Activated naive CD8-positive, alpha-beta T cell treated with anti-CD3 and anti-CD28 coated beads, Interleukin-2, amount 50 U/mL, for 24 hours (primary cell): ENCODE measurements at places on chromosomes 5 and 9.

- no peak for DNase-seq
These were observed 1640.9 kb upstream of the C9orf72 start for GRCh38 chr9:29214154-29214689.

GRCh38 chr5:74140409-74140808 is 500.1 kb downstream of the ENC1 start:
- DNase-seq, result no peak

DNA sequence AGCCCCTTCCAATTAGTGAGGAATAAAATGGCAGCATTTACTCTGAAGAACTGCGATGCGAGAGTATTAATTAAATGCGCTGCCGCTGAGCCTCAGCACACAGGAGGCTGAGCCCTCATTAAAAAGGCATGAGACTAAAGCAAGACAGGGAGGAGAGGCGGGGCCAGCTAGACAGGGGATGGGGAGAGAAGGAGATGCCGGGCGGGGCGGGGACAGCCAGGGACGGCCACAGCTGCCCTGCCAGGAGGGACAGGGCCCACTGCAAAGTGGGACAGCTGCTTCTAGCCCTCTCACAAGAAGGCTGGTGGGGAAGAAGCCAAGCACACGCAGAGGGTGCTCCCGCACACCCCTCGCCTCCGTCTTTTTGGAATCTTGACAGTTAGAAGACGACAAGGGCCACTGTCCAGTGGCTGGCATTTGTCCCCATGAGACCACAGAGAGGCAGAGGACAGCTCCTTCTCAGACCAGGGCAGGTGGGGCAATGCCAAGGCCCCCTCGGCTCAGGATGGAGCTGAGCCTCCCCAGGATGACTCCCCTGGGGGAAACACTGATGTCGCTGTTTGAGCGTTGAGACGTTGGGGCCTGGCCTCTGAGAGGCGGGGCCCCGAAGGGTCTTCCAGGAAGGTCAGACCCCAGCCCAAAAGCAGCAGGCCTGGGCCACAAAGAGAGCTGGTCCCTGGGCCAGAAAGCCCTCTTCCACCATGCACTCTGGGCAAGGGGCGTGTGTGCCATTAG is 26.9 kb downstream of the ADAMTS2 start:
- no peak for DNase-seq

DNA sequence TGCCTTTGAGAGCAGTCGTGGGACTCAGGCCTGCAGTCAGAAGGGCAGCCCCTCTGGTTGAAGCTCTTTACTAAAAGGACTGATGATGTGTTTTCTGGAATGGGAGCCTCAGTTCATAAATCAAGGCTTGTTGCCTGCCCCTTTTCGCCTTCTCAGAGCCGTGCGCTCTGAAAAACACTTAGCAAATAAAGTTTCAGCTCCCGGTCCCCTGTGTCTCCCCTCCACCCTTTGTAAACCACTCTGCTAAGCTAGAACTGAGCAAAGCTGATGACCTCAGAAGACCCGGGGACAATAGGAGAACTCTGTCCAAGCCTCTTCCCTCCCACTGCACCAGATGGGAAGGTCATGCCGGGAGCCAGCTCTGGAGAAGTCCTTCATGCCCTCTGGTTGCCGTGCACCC is 39.3 kb upstream of the ADRA1B start:
- DNase-seq, result no peak

DNA sequence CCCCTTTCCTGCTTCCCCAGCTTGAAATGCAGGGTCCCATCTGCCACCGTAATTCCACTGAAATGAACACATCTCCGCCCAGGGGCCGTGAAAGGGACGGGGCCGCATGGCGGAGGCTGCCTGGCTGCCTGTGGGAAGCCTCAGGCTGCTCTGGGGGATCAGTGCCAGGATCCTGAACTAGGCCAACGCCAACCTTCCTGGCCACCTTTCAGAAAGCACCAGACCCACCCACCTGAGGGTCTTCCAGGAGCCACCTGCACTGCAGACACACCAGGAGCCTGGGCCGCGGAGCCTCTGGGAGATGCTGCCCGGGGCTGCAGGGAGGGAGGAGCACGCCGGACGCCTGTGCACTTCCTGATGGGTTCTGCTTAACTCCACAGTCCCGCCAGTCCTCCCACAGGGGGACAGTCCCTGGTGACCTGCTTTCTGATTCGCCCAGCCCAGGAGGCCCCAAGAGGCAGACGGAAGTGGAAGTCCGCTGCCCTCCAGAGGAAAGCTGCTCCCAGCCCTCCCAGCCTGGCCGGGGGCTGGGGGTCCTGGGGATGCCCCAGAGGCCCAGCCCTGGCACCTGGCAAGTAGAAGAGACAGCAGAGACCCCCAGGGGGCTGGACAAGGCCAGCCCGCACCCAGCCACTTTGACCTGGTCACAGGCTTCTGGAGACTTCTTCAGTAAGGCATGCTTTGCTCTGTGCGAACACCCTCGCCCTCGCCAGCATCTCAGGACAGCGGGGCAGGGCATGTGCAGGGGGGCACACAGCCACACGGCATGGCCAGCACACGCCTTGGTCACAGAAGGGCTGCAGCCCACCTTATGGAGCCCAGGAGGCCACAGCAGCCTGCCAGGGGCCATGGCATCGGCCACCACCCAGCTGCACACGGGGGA is at the start of gene CARD9:
TSS of gene CARD9 (minus strand) at position 370 of the 883 bp plus-strand sequence. CDS start 1,591 bp downstream, outside the sequence.
- no peak for DNase-seq

DNA sequence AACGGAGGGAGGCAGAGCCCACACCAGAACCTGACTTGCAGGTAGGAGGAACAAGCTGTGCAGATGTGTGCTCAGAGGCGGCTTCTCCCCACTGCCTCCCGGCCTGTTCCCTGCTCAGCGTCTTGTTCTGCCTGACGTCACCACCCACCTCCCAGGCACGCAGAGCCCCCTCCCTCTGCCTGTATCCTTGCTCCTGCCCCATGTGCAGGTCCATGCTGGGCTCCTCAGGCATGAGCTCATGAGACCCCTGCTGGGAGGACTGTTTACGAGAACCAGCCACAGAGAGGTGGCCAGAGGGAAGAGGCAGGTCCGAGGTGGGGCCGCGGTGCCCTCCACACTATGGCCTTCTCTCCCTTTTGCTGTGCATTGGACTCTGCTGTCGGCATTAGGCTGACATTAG is 45.5 kb downstream of the SLC6A3 start:
- DNase-seq, result no peak

DNA sequence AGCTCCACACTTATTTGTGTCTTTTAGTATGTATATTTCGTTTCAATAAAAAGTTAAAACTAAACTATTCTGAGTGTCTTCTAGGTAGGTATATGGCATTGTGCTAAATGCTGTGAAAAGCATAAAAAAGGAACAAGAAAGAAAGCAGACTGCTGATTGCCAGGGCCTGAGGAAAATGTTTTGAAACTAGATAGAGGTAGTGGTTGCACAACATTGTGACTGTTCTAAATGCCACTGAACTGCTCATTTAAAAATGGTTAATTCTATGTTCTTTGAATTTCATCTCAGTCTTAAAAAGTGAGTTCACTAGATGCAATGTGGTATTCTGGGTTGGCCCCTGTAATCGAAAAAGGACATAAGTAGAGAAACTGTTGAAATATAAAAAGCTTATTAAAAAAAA is 2.6 kb upstream of the ALAD start:
- DNase-seq, result no peak

GRCh38 chr5:169131616-169132301 is 169.2 kb downstream of the SLIT3 start:
- no peak for DNase-seq

DNA sequence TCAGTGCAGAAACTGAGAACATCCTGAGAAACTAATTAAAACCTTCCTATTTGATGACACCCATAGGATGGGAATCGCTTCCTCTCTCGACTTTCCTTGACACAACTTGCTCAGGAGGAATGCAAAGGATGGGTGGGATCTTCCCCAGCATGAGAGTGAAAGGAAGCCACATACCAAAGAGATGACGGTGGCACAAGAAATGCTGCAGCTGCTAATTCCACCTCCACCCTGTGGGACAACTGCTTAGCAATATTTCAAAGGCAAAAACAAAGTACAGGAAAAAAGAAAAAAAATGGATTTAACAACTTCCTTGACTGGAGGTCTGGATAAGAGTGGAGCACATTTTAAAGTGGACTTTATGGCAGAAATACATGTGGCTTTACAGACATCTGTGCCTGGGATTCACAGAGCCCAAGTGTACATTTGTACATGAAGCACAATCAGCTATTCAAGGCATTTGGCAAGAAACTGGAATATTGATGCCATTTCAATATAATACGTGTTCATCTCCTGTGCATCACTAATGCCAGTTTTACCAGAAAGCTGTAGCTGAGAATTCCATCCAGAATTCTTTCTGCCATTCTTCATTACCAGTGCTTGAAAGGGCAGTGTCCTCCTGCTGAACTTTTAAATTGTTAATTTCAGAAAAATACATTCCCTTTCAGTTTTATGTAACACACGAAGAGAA is 359.2 kb upstream of the ACTBL2 start:
- no peak for DNase-seq

DNA sequence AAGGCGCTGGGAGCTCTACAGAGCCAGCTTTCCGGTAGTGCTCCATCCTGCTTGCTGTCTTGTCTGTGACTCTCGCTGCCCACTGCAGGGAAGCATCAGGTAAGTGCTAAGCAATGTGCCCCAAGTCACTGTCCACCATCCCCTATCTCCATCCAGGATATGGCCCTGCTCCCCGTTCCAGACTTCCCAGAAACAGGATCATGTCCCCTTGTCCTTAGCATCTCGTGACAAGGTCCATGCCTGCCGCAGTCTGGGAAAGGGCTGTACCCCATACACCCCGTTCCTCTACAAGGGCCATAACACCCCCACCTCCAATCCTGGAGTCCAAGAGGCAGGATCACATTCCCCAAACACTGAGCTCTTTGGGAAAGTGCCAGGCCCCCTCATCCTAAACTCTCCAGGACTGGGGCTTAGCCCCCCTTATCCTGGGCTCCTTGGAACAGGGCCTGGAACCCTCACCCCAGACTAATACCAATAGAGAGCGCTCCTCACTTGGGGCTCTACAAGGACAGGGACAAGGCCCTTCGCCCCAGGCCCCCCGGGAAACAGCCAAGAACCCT is 566 bp downstream of the RPP25L start:
- DNase-seq, result no peak

GRCh38 chr9:80811003-80811402 is 878.3 kb downstream of the TLE1 start:
- no peak for DNase-seq

- DNase-seq, result no peak
These were observed 167.8 kb upstream of the MVB12B start for GRCh38 chr9:126158588-126159429.

DNA sequence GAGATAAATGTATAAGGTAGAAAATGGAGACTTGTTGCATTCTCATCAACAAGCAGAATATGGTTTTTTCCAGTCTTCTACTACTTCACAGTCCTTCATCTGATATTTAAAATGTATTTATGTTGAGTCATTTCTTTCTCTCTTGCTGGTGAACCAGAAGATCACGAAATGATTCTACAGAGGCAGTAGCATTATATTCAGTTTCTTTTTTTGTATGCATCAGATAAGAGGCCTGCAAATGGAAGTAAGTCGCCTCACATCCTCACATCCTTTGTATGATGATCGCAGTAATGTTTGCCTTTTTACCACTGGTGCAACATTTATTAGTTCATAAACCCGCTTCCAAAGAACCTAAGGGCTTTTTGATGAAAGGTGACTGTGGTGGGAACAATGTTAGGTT is 22.1 kb upstream of the IL13 start:
- no peak for DNase-seq

- no peak for DNase-seq
These were observed 87.4 kb downstream of the TEK start for GRCh38 chr9:27196383-27196782.

GRCh38 chr5:175778951-175779503 is 92.4 kb upstream of the CPLX2 start:
- DNase-seq, result no peak

- DNase-seq, result peak; percentile 58
These were observed 133.3 kb upstream of the RAI14 start for GRCh38 chr5:34522599-34523386.

GRCh38 chr5:31682851-31683250 is 43.9 kb downstream of the PDZD2 start:
- no peak for DNase-seq

DNA sequence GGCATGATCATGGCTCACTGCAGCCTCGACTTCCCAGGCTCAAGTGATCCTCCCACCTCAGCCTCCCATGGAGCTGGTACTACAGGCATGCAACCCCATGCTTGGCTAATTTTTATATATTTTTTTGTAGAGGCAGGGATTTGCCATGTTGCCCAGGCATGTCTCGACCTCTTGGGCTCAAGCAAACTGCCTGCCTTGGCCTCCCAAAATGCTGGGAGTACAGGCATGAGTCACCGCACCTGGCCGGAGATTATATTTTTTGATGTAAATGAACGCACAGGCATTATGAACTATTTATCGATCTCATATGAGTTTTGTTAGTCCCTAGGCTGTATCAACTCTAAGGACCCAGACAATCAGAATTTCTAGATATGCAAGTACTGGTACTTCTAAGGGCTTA is 25.5 kb upstream of the CEP120 start:
- DNase-seq, result no peak

DNA sequence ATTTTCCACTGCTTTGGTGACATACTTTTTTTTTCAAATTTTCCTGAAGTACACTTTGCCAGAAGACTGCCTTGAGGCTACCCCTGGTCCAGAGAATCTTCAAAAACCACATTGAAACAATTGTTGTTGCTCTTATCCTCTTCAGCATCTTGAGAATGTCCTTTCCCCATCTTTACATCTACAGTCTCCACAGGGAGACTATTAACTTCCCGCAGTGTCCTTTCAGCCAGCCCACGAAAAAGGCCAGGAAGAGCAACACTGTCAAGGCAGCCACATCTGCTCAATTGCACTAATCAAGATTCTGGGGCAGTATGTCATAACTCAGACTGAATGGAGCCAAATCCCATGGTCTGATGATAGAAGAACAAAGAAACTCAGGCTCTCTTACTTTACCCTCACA is 148.3 kb downstream of the ENC1 start:
- DNase-seq, result no peak

DNA sequence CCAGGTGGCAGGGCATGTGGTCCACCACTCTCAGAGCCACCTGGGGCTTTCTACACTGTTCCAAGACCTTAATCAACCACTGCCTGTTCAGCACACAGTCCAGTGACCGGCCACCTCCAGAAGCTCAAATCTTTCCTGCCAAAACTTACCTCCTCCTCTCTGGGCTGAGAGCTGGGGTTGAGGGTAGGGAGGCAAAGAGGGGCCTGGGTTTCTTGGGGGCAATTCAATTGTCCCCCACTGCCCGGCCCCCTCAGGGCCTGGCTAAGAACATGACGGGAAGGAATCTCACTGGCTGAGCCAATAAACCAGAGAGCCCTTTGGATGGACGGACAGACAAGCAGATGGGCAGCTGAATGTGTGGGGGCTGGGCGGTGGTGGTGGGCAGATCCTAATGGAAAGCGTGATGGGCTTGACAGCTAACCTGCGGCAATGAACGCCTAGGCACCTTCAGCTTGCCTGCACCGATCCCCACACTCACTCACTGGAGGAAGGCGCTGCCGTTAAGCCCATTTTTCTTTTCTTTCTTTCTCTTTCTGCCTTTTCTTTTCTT is 5.4 kb downstream of the NR5A1 start:
- no peak for DNase-seq

- DNase-seq, result no peak
These were observed 137.1 kb upstream of the LPAR1 start for GRCh38 chr9:111175350-111175749.
